Retina (tissue), 1 donor: ENCODE measurements at places on chromosomes 3 and 15.

DNA sequence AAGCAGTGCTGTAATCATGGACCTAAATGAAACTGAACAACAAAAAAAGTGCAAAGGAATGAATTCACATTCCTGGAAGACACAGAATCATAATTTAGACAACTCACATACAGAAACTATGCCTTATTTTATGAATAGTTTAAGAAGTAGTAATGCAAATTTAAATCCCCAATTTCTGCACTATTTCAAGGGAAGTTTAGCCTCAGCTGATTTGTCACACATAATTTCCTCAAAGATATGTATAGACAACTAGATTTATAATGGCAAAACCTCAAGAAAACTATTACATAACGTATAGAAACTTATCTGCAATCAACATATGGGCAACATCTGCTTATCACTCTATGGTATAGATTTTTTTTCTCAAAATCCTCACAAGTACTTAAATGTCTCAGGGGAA lies 7.8 kb upstream of the PTX3 start:
- DNase-seq, result no peak

- DNase-seq, result no peak
Measured at GRCh38 chr3:13665582-13666226, 116.8 kb downstream of the FBLN2 start.

DNA sequence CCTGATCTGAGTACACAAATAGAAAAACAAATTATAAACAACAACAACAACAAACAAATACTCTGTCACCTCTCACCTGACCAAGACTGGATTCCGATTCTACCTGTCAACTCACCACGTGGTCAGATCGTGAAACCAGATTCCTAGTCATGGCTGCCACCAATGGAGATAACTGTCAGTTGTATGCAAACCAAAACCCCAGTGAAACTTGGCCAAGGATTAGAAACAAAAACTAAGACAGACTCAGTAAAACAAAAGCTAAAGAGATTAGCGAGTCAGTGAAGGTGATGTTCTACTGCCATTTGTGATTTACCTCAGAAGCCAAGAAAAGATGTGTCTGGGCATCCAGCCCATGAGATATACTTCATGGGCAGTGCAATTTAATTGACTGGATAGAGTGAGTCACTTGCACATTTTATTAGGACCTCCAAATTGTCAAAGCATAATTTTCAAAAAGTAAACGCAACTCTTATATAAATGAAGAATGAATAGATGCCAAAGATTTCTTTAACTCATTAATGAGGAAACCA lies 31.1 kb downstream of the PHLDB2 start:
- DNase-seq, result no peak

GRCh38 chr3:114884213-114884923 lies 262.7 kb downstream of the ZBTB20 start:
- no peak for DNase-seq

DNA sequence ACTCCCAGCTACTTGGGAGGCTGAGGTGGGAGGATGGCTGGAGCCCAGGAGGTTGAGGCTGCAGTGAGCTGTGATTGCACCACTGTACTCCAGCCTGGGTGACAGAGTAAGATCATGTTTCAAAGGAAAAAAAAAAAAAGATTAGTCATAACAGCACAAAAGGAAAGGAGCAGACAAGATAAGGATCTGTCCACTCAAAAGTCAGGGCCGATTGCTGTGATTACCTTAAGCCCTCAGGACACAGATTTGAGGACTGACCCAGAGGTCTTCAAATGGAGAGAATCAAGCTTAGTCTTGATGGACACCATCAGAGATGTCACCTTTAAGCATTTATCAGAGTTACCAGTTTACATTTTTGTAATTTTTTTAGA lies 23.9 kb upstream of the HEG1 start:
- DNase-seq, result no peak

DNA sequence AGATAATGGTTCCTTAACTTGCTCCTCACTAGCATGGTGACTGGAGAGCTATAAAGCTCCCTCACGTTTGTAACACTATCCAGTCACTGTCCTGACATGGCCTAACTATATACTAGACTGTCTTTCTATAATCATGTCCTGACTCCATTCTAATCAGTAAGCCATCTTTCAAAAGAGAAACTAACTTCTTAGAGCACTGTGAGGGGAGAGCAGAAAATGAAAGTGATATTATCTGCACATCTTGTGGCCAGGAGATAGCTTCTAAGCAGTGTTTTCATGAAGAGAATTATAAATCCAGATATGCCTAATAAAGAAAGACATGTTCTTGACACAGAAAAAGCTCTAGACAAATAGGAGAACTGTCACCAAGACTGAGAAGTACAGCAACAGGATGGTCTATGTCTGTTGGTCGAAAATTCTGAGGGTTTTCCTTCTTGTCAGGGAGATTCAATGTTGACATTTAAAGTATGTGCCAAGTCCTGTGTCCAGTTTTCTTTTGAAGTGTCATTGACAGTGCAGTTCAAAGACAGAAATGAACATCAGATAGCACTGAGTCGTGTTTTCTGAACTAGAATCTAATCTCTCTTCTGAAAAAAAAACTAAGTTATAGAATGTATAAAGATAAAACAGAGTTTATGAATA lies 230.6 kb upstream of the PEX5L start:
- DNase-seq, result no peak

- no peak for DNase-seq
Measured at GRCh38 chr15:39161096-39161495, 419.8 kb upstream of the THBS1 start.

DNA sequence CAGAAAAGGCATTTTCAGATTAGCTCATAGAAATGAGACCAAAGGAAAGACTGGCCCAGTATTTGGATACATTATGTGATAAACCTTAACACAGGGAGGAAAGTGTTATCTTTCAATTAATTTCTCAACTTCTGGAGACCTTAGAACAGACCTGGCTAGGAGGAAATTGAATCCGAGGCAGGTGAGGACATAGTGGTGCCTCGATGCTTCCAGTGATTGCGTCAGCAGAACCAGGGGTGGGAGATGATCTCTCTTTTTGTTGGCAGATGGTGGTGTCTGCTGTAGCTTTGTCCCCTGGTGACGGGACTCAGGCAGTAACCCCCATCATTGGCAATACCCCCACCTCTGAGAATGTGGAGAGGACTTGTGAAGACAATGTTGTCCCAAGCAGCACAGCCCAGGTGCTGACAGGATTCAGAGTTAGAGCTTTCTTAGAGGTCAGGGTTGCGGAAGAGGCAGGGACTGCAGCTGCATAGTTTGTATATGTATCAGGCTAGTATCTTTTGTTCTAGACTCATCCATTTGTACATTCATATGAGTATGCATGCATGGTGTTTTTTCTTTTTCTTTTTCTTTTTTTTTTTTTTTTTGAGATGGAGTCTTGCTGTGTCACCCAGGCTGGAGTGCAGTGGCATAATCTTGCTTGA lies 27.9 kb upstream of the MUC20 start:
- no peak for DNase-seq

DNA sequence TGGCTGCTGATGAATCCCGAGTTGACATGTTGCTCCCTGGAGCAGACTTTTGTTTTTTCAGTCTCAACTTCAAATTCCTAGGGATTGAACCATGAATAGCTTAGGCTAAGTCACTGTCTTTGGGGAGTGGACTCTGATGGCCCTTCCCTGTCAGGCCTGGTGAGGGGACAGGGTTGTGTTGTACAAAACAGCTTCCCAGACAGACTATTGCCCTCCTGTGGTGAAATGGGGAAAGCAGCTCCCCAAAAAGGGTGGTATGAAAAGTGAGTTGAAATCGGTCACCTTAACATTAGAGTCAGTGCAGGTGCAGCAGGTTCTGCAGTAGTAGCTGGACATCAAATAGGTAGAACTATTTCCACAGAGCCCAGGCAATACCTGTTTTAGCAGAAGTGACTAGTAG lies 775.6 kb downstream of the ROBO2 start:
- DNase-seq, result no peak

DNA sequence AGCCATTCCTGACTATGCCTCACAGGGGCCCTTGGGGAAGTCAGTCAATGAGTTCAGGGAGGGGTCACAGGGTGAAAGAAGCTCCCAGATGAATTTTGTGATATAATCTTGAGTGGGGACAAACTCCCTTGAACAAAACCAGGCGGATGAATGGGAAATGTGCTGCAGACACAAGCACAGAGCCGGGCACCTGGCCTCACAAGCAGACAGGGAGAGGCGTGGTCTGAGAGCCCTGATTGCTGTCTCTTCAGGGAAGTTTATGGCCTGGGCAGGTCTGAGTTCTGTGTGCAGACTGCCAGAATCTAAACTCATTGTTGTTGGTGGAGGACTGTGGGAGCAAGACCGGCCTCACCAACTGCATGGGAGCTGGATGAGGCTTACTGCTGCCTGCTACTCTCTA lies 591.8 kb downstream of the EPHA3 start:
- DNase-seq, result no peak

GRCh38 chr3:128266453-128266852 lies 113.2 kb downstream of the EEFSEC start:
- DNase-seq, result no peak

- no peak for DNase-seq
Measured at GRCh38 chr3:100927775-100928174, 65.4 kb downstream of the ABI3BP start.

DNA sequence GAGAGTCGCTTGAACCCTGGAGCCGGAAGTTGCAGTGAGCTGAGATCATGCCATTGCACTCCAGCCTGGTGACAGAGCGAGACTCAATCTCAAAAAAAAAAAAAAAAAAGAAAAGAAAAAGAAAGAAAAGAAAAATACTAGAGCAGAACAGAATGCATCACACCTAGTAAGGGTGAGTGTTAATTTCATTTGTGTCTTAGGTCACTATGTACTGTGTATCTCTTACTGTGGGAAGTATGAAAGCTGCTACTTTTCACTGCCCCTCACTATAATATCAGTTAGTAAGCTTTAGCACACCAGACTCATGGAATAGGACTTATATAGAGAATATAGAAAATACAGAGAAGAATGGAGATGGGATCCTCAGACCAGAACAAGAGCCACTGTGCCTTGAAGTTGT lies 45.9 kb upstream of the RASA2 start:
- DNase-seq, result no peak

- DNase-seq, result no peak
Measured at GRCh38 chr3:112755845-112756613, 90.6 kb downstream of the CD200R1L start.

DNA sequence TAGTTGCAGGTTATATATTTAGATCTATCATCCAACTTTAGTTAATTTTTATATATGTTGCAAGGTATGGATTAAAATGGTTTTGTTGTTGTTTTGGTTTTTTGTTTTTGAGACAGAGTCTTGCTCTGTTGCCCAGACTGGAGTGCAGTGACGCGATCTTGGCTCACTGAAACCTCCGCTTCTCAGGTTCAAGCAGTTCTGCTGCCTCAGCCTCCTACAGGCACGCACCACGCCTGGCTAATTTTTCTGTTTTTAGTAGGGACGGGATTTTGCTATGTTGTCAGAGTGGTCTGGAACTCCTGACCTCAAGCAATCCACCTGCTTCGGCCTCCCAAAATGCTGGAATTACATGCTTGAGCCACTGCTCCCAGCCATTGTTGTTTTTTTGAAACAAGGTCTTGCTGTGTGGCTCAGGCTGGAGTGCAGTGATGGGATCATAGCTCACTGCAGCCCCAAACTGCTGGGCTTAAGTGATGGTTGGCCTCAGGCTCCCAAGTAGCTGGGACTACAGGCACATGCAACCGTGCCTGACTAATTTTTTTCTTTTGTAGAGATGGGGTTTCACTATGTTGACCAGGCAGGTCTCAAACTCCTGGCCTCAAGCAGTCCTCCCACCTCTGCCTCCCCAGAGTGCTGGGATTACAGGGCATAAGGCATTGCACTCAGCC lies 92.0 kb downstream of the ZNF609 start:
- no peak for DNase-seq

- no peak for DNase-seq
Measured at GRCh38 chr3:4950351-4950784, 28.9 kb upstream of the BHLHE40 start.

GRCh38 chr3:176820764-176821163 lies 376.5 kb downstream of the TBL1XR1 start:
- no peak for DNase-seq

DNA sequence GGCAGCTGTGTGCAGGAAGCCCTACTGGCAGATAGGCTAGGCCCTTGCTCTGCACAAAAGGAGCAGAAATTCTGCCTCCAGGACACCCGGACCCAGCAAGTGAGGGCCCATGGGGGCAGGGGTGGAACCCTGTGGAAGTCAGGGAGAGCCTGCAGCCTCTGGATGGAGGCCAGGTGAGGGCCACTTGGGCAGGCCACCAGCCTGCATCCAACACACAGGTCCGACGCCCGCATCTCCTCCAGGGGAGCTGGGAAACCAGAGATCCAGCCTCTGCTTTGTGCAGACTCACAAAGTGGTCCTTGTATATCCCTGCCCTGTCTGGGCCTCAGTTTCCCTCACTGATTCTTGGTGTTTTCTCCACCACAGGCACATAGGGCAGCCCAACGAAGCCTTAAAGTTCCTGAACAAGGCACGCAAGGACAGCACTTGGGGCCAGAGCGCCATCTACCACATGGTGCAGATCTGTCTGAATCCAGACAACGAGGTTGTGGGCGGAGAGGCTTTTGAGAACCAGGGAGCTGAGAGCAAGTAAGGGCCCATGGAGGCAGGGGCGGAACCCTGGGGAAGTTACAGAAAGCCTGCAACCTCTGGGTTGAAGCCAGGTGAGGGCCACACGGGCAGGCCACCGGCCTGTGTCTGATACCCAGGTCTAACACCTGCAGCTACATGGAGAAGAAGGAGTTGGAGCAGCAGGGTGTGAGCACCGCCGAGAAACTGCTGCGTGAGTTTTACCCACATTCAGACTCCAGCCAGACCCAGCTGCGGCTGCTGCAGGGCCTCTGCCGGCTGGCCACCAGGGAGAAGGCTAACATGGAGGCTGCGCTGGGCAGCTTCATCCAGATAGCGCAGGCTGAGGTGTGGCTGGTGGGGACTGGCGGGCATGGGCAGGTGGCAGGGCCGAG lies 16.6 kb downstream of the CSRNP1 start:
- no peak for DNase-seq

- DNase-seq, result no peak
Measured at GRCh38 chr3:142077859-142078500, 71.4 kb downstream of the TFDP2 start.

GRCh38 chr3:43638594-43639447 lies 17.0 kb upstream of the ANO10 start:
- no peak for DNase-seq

- DNase-seq, result no peak
Measured at GRCh38 chr15:96054621-96055020, 275.9 kb upstream of the NR2F2 start.

DNA sequence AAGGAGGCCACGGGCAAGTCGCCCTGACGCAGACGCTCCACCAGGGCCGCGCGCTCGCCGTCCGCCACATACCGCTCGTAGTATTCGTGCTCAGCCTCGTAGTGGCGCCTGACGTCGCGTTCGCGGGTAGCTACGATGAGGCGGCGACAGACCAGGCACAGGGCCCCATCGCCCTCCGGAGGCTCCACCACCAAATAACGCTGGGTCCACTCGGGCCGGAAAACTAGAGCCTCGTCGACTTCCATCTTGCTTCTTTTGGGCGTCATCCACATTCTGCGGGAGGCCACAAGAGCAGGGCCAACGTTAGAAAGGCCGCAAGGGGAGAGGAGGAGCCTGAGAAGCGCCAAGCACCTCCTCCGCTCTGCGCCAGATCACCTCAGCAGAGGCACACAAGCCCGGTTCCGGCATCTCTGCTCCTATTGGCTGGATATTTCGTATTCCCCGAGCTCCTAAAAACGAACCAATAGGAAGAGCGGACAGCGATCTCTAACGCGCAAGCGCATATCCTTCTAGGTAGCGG lies at the start of gene EPM2AIP1:
TSS of gene EPM2AIP1 (minus strand) at position 326 of the 520 bp plus-strand sequence. CDS start at position 272, 54 bp downstream.
- no peak for DNase-seq
